ENCODE measurements at places on chromosomes 3 and 15.

DNA sequence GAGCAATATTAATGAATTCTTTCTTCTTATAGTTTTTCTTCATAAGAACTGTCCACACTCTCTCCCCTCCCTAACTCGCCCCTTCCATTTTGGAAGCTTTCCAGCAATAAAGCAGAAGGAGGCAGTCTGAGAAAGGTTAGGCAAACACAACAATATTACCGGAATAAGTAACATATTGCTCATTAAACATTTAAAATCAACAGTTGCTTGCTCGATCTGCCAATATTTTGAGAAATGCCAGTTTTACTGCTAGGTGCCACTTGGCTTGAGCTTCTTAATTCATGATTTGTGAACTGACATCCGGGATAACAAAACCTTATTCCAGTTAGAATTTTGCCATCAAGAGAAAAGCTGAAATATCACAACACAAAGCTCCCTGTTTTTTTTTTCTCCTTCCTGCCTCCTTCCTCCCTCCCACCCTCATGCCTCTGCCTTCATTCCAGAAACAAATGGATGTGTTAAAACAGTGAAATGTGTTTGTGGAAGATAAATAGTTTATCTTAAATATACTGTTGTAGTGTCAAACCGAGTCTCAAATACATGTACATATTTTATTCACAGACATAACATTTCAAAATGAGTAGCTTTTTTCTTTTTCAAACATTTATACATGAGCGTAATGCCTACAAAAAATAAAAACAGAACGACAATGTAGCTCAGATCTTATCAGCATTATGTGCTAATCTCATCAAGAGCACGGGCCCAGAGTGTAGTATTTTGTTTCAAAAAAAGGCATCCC lies 253.7 kb downstream of the GAP43 start:
- no peak for DNase-seq

- DNase-seq = no peak
Observed at GRCh38 chr3:10309736-10310135, 11.2 kb downstream of the SEC13 start.

DNA sequence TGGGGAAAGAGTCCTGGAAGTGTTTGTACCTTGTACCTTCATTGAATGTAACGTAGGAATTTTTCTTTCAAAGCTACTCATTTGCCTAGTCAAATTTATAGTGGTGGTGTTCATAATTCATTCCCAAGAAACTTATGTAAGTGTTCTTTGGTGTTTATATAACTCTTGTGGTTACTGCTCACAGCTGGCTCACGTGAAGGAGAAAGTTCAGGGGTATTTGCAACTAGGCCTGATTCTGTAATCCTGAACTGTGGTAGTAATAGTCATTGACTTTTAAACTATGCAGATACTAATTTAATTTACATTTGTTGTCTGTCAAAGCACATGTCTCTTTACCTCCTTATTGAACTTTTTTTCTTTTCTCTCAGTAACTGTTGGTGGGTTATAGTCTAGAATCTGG lies 50.5 kb upstream of the TEX264 start:
- DNase-seq = peak; percentile 62

- DNase-seq = no peak
Observed at GRCh38 chr3:30945291-30945690, 50.8 kb upstream of the GADL1 start.

DNA sequence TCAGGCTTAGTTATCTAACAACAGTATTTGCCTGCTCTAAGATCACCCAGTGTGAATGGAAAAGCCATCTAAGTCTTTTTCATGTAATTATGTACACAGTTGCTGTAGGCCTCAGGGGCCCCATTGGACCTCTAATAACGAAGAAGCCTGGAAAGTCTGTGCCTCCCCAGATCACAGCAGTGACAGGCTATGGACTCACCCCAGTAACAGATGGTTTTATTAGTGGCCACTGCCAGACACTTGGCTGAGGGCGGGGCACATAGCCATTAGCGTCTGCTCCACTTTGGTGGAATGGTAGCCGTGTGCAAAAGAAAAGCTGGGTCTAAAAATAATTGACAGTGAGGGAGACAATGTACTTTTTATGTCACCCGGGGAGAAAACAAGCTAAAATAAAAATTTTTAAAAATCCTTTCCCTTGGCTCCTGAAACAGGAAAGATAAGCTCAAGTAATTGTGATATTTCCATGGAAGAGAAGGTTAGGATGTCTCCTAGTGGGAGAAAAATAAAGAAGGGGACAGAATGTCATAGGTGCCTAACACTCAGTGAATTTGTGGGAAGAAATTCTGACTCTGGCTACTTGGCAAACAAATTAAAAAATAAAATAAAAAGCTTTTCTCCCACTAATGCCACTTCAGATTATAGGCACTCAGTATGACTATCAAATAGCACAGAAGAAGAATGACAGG lies 44.3 kb upstream of the ZNF385D start:
- DNase-seq = no peak

DNA sequence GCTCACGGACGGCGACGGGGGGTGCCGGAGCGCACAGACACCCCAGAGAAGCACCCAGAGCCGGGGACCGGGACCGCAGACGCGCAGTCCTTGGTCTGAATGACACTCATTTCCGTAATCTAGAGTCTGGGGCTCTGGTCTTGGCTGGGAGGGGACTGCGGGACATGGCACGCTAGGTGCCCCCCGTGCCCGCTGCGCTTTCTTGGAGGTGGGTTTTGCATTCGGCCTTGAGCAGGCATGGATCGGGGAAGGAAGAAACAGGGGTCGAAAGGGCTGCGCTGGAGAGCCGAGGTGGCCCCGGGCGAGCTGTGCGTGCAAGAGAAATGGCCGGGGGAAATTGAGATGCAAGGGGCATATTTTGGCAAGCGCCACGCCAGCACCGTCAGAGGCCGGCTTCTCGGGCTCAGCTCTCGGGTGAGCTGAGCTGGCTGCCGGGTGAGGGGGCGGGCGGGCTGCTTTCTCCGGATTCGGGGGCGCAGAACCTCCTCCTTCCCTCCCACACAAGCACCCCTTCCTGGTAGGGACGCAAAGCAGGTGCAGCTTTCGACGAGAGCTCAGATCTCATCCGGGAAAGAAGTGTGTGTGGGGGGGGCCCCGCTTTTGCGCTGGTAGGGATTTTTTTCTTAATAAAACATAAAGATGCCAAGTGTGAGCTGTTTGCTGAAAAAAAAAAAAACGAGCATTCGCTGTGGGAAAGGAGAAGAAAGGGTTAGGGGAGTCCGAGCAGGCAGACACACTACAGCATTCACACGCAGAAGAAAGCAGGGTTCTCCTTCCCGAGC lies 963 bp upstream of the NTRK3 start:
- DNase-seq = no peak

- no peak for DNase-seq
Observed at GRCh38 chr15:75036212-75036616, 12.8 kb downstream of the PPCDC start.

- DNase-seq = no peak
Observed at GRCh38 chr3:129974564-129974832, at the start of gene TRH. TRH (plus strand) TSS chr3:129974720; CDS start chr3:129975817, 1,097 bp downstream.

- peak; percentile 70 for DNase-seq
Observed at GRCh38 chr3:156819842-156820691, 6.1 kb upstream of the LEKR1 start.

- DNase-seq = no peak
Observed at GRCh38 chr15:66894363-66894762, 171.0 kb upstream of the SMAD3 start.

- DNase-seq = no peak
Observed at GRCh38 chr3:171752329-171752728, 58.0 kb downstream of the PLD1 start.

DNA sequence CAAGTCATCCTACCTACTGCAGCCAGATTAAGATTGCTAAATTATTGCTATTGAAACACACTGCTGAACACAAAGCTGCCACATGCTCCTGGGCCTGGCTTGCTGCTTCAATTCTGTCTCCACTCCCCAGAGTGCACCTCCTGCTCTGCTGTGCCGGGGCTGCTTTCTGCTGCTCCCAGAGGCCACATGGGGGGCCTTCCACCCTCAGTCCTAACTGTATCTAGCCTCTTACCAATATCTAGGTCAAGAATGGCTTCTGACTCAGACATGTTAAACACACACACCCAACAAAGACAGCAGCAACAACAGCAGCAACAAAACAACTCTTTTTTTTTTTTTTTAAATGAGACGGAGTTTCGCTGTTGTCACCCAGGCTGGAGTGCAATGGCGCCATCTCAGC lies 33.0 kb downstream of the MYZAP start:
- DNase-seq = no peak

- DNase-seq = no peak
Observed at GRCh38 chr15:74318376-74319137, 48.9 kb downstream of the CYP11A1 start.

- no peak for DNase-seq
Observed at GRCh38 chr3:42764561-42765295, 8.3 kb downstream of the CCDC13 start.

- DNase-seq = peak; percentile 77
Observed at GRCh38 chr15:73677146-73677607, 7.0 kb upstream of the CD276 start.

DNA sequence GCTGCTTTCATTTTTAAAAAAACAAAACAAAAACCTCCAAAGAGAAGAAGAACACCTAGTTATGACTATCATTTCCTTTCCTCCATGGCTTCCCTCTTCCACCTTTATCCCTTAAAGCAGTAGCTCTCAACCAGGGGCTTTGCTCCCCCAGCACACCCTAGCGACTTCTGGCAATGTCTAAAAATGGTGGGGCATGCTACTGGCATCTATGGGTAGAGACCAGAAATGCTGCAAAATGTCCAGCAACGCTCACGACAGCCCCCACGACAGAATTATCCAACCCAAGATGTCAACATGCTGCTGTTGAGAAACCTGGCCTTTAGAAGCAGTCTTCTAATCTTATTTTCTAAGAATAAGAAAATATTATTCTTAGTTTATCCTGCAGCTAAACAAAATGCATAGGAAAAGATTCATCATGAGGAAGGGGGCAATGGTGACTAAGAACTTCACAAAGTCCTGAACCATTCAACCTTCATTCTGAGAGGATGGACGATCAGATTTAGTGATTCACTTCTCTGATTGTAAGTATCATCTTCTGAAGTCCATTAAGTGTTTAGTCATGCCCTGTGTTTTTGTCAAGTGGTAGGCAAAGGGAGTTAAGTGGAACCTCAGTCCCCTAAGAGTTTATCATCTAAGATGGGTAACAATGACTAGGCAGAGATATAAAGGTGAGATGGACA lies 81.7 kb downstream of the CCNL1 start:
- no peak for DNase-seq

- DNase-seq = no peak
Observed at GRCh38 chr3:116896116-116896515, 186.5 kb downstream of the TUSC7 start.

DNA sequence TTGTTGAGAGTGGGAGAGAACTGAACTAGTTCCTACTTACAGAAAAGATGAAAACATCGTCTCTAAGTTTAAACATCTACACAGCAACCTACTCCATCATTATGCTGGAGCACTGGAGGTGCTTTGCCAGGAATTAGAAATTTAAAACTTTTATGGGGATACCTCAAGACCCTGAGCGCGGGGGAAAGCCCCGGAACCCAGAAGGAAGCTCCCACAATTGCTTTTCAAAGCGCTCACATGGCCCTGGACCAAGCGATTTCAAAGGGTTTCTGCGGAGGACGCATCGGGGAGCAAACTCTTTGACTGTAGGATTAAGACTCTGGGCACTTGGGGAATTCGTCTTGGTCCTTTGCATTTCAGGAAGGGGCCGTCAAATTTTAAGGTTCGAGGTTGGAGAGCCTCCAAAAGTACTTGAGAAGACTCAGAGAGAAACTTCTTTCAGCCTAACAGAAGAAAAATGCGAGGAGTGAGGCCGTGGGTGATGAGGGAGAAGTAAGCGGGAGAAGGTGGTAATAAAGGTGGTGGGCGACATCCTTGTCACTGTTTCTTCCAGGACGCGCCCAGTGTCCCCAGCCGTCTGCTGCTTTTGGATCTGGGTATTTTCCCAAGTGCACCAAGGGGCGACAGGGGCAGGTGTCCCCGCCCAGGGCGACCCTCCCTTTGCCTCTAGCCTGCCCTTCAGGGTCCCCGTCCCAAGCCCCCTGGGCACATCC lies 591 bp downstream of the PROK2 start:
- no peak for DNase-seq

- no peak for DNase-seq
Observed at GRCh38 chr15:95591270-95591669, 739.2 kb upstream of the NR2F2 start.

GRCh38 chr3:35422836-35423601 lies 216.3 kb upstream of the ARPP21 start:
- peak; percentile 76 for DNase-seq

DNA sequence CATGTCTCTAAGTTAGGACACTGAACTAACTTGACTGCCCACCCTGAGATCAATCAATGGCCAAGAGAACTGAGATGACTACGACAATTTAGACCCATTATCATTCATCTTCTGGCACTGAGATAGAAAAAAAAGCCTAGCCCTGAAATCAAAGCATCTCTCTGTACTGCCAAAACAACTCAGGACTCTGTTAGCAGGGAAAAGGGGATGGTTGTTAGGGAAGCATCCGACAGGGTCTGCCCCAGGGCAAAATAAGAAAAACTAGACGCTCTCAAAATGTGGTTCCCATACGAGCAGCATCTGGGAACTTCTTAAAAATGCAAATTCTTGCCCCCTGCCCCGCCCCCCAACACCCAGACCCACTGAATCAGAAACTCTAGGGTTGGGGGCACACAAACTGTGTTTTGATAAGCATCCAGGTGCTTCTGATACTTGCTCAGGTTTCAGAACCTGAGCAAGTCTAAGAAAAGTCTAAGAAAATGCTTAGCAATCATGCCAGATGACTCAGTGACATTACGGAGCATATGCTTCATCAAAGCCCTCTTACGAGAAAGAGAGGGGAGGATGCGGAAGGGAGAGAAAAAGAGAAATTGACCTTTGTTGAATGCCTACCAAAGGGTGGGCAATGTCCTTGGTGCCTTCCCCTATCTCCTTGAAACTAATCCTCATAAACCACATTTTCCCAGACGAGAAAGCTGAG lies 172.8 kb upstream of the HES1 start:
- DNase-seq = no peak

- peak; percentile 35 for DNase-seq
Observed at GRCh38 chr15:52020221-52021085, 1.4 kb downstream of the MAPK6 start.

DNA sequence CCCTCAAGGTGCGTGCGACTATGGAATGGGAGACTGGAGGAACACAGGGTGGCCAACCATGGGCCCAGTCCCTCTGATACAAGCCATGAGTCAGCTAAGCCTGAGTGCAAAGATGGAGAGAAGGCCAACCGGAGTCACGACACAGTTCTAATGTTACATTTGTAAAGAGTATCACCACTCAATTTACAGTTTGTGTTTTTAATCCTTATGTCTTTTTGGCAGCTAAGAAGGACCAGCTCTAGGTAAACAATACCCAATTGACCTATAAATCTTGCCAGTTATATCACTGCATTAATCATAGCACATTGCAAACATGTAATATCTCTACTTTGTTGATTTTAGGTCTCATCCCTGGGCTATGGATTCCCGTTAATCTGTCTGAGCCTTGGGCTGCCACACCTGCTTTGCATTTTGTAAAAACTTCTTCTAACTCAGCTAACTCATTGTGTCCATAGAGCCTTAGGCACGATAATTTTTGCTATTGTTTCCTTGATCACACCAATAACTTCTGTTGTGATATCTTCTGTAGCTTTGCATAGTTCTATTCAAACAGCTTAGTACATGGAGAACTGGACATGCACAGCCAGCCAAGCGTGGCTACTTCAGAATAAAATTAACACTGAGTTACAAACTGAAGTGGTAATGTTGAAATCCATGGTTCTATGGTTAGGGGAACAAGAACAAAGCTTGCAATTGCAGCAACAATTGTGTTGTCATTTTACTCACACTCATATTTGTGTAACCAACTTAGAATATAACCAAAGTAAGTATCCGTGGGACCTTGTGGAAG lies 50.3 kb downstream of the LSM3 start:
- no peak for DNase-seq

- DNase-seq = no peak
Observed at GRCh38 chr15:92438471-92438870, 44.8 kb downstream of the ST8SIA2 start.
